Panc1 (cell line): ENCODE measurements at places on chromosomes 11 and 22.

DNA sequence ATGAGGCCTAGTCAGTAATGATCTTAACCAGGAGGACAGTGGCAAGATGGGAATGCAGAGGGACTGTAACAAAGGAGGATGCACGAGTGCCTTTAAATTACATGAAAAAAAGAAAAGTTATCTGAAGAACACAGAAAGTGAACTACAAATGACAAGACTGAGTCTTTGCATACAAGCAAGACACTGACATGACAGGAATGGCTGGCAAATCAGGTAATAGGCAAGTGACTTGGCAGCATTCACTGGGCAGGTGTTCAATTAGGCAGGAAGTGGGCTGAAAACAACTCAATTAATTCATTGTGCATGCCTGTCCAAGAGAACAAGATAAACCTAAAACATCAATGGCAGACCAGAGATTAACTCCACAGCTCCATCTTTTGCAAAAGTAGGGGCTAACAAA, 24.0 kb downstream of the SMCO4 start:
- no peak for DNase-seq

GRCh38 chr11:64562723-64563351, 28.2 kb upstream of the SLC22A12 start:
- DNase-seq, result no peak

DNA sequence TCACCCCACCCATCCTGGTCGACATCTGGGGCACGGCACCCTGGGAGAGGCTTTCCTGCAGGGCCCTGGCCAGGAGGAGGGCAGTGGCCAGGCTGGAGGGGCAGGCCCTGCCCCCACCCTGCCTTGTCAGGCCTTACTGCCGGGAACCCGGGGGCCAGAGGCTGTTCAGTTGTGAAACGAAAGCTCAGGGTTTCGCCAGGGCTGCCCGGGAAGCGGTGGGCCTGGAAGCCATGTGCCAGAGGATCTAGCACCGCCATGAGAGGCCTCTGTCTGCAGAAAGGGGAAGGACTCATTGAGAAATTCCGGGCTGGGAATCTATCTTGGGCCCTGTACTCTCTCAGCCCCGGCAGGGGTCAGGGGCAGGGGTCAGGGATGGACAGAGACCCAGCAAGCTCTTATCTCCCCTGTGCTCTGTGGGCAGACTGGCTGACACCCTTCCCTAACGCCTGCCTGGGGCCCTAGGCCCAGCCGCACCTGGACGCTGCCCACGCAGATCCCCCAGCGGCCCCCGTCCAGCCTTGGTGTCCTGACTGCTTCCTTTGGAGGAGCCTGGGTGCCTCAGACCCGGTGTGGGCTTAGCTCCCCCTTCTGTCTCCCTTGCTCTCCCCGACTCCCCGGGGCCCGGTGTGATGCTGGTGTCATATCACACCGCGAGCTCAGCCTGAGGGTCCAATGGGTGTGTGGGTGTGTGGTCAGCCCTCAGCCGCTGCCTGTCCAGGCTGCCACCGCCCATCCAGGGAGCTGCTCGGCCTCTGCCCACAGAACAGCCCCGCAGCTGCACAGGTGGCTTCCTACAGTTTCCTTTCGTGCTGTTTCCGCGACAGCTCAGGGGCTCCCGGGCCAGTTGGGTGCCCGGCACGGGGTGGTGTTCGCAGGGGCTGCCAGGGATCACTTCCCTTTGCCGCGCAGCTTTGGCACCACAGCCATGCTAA, 6.5 kb downstream of the PIM3 start:
- DNase-seq, result no peak

- DNase-seq, result no peak
Observed at GRCh38 chr11:76234416-76235232, 28.3 kb upstream of the WNT11 start.

DNA sequence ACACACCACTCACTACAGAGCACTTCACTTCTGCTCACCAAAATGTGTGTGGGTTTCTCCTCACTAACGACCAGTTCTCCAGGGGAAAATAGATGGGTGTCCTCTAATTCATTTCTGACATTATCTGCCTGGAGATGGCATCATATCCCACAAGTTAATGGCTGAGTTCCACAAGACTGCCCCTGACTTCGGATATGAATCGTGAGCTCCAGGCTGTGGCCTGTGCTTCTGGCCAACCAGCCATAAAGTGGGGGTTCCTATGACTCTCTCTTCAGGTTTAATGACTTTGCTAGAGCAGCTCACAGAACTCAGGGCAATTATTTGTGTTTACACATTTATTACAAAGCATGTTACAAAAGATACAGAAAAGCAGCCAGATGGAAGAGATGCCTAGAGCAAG, 113.0 kb upstream of the SYT13 start:
- DNase-seq, result no peak

DNA sequence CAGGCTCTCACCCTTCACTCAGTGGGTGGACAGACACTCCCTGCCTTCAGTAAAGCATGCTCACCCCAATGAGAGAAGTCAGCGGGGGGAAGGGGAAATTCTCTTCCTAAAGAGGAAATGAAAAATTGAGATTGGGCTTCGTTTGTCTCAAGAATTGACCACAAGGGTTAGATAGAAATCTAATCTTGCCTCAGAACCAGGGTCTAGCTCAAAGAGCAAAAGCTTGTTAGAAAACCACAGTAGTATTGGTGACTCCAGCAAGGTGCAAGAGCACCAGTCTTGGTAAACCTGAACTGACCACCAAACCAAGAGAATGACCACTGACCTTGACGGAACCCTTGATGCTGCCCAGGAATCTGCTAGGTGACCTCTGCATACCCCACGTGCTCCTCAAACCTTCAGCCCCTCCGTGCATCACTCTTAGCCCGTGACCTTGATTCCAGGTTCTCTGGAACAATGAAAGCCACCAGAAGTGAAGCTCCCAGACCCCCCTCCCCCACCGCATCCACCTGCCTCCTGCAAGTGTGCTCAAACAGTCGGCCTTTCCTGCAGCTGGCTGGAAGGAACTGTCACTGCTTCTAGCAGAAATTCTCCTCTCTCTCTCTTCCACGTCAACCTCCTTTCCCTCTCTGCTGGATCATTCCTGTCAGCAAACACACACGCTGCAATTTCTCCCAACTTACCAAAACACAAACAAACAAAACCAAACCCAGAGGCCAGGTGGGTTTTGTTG, 3.1 kb upstream of the TMA7B start:
- no peak for DNase-seq

DNA sequence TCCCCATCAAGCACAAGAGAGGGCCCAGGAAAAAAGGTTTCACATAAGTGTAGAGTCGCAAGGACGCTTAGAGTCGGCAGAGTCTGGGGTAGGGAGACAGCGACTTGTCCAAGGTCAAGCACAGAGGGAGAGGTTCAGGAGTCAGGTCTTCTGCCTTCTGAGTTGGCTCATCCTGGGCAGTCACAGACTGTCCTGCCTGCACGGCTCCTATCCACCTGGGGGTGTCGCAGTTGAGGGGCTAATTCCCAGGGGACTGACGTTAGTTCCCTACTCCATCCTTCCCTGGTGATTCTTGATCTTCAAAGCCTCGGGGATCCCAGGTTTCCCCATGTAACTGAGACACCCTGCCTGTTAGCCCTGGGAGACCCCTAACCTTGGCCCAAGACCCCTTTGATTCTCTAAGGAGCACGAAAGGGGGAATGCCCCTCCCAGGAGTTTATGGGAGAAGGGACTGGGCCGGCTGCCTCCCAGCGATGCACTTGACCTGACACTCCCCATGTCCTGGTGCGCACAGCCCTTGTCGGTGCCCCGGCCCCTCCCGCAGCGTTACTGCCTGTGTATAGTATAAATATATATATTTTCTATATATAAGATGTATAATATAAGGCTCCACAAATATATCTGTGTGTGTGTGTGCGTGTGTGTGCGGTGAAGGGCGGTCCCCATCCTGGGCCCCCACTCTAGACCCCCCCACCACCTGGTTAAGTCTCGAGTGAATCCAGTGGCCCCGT, 14.7 kb upstream of the TAB1 start:
- no peak for DNase-seq

DNA sequence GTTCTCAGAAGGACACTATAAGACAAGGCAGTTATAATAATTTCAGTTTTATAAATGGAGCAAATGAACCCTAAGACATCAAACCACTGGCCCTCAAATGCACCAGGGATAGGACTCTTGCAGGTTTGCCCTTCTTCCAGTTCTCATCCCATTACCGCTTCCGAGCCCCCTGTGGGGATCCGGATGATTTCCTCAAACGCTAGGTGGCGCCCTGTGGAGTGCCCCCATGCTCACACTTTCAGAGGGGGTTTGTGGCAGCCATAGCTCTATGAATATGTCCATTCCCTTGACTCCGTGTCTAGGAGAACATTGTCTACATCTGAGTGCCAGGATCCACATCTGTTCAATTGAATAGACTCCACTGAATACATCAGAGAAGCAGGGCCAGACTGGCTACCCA, 816.3 kb downstream of the NTM start:
- no peak for DNase-seq

GRCh38 chr11:83502041-83502440, 215.9 kb upstream of the CCDC90B start:
- no peak for DNase-seq

- no peak for DNase-seq
Observed at GRCh38 chr11:108685419-108686130, 20.7 kb downstream of the DDX10 start.

- no peak for DNase-seq
Observed at GRCh38 chr11:104078245-104078644, 41.8 kb downstream of the DDI1 start.

DNA sequence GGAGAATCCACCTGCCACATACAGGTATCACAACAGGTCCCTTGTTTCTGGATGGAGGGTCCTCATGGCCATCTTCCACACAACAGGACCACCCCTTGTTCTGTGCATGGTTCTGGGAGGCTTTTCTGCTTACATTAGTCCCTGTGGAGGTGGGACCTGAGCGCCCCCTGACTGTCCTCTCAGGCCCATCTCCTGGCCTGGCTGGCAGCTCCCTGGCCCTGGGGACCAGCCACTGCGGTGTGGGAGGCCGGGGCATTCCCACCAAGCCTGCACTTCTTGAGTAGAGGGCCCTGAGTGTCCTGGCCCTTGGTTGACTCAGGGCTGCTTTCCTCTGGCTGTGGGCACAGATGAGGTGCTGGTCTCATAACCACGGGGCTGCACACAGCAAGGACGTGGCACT, 5.0 kb downstream of the COX8A start:
- no peak for DNase-seq

- DNase-seq, result no peak
Observed at GRCh38 chr11:128822130-128822529, 45.0 kb downstream of the KCNJ1 start.

DNA sequence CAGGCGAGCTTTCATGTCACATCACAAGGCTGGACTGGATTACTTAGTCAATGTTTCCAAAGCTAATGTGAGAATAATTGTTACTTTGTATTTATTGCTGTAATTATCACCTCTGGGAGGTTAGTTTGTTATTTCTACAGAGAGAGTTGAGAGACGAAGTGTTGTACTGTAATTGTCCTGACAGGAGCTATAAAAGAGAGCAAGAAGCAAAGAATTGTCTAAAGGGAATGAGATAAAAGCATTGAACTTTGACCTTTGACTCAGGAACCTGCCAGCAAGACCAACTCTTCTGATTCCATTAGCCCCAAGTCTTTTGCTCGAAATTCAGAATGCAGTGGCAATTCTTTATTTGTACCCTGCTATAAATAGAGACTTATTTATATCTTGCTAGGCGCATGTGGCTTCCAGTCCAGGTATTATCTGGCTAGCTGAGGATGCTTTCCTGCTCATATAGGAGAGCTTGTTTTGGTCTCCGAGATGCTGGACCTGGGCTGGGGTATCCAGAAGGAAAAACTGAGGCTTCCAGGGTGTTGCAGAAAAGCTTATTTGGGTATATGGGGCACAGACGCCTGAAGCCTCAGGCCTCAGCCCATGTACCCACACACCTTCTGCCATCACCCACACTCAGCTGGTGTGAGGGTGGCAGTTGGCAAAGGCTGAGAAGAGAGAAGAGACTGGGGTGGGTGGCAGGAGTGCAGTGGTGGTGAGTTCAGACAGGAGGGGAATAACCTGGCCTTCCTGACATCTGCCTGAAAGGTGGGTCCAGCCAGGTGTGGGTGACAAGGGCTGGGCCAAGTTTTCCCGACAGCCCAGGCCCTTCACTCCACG, 40.7 kb downstream of the SYT13 start:
- DNase-seq, result no peak

- no peak for DNase-seq
Observed at GRCh38 chr22:38524429-38524828, 18.3 kb upstream of the DDX17 start.

- no peak for DNase-seq
Observed at GRCh38 chr11:2812371-2812991, 73.1 kb downstream of the CDKN1C start.

DNA sequence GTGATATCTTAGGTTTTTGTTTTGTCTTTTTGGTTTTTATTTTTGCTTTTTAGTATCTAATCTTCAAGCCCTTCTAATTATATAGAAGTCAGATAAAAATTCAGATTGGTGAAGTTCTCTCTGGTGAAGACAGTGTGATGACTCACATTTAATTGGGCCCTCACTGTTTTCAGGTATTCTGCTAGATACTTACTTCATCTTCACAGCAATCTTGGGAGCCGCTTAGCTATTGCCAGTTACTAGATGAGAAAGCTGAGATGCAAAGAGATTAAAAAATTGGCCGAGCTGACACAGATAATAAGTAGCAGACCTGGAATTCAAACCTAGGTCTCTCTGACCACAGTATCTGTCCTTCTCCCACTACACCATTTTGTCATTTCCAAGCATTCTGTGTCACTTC, 75.0 kb downstream of the PPP2R1B start:
- DNase-seq, result no peak

- no peak for DNase-seq
Observed at GRCh38 chr11:121524233-121524631, 71.5 kb upstream of the SORL1-AS1 start.

DNA sequence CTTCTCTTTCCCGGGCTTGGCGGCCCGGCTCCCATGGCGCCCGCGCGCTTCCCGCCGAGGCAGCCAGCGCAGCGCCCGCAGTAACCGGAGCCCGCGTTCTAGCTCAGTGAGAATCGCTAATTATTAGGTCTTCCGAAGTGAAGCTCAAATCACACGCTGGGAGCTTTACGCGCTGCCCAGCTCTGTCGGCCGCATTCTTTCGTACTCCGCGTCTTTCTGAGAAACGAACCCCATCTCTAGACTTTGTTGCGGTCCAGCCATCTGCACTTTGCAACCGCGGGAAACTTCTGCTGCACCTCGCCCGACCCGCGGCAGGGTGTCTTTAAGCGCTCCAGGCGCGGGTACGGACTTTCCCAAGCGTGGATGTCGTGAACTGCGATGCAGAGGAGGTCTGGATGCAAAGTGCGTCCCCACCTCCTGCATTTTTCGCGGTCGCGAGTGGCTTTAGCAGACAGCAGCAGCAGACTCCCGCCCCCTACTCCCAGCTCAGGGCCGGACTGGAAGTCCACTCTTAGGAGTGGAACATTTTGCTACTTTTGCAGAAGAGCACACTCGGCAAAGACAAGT, 6.0 kb upstream of the PAX6 start:
- no peak for DNase-seq

- no peak for DNase-seq
Observed at GRCh38 chr11:118396097-118396501, 5.3 kb upstream of the ATP5MG start.

- no peak for DNase-seq
Observed at GRCh38 chr11:61627850-61628661, 47.2 kb upstream of the SYT7 start.

GRCh38 chr11:47035108-47035507, 98.5 kb downstream of the CSTPP1 start:
- no peak for DNase-seq

GRCh38 chr11:115197031-115197430, 307.2 kb downstream of the CADM1 start:
- no peak for DNase-seq
